ENCODE measurements at places on chromosomes 3 and 15.
A peak's percentile ranks its signal among the peaks of the same experiment; 100 is the strongest.

GRCh38 chr15:50256188-50257041 is 9.1 kb downstream of the HDC start:
- DNase-seq = peak; percentile 35

DNA sequence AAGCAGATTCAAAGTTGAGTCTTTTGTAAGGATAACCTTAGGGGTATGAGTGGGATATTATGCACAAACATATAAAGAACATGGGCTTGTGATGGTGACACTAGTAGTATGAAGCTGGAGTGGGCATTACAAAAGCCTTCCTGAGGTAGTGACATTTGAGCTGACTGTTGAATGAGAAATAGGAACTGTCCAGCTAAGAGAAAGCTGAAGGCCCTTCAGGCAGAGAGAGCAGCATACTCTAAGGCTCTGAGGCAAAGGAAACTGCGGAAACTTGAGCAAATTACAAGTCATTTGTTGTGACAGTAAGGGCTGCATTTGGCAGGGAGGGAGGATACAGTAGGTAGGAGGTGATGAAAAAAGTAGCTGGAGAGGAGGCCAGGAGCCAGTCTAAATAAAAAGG is 190.7 kb upstream of the CD96 start:
- no peak for DNase-seq

DNA sequence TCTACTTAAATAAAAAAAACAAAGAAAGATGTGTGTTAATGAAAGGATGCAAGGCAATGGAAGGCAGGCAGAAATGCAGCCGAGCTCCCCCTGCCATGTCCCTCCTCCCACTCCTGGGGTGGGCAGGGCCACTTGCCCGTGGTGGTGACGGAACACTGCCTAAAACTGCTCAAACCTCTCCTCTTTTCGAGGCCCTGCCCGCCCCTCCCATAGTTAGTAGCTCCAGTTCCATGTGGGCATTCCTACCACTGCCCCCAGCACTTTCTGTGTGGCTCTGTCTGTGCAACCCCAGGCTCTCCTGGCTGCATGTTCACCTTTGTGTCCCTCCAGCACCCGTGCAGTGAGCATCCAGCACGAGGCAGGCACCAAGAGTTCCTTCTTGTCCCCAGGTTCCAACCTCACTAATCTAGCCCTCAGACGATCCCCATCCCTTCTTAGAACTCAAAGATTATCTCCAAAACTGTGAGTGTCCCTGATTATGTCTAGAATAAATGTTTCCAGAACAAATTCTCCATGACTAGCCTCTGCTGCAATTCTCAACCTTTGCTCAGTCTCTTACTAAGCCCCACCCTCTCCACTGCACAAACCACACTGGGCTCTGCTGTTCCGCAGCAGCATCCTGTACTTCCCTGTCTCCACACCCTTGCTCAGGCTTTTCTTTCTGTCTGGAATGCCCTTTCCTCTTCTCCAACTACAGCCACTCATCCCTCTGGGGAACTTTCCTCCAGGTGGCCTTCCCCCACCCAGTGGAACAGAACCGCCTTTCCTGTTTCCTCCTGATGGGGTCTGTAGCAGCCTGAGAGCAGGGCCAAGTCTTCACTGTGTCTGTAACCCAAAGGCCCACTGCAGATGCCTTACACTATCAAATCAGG is 32.6 kb upstream of the SPTBN5 start:
- DNase-seq = no peak

GRCh38 chr3:46096781-46097180 is 69.5 kb upstream of the XCR1 start:
- no peak for DNase-seq

GRCh38 chr3:119608405-119609000 is 10.8 kb downstream of the PLA1A start:
- DNase-seq = no peak

DNA sequence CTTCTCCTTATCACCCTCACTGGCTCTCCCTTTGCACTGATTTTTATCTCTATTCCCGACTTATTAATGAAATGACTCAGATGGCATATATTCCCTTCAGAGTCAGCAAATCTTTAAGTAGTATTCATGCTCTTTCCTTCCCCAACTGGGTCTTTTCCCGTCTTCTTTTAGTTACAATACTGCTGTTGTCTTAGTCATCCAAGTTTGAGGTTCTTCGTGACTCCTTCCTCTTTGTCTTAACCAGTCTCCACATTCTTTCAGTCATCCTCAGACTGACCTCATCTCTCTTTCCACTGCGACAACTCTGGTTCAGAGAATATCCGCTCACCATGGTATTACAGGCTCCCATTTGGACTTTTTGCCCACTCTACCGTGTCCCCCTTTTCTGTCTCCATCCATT is 12.4 kb downstream of the WDR5B start:
- DNase-seq = peak; percentile 58

- no peak for DNase-seq
These were observed 963.4 kb downstream of the ROBO1 start for GRCh38 chr3:78804251-78805037.

DNA sequence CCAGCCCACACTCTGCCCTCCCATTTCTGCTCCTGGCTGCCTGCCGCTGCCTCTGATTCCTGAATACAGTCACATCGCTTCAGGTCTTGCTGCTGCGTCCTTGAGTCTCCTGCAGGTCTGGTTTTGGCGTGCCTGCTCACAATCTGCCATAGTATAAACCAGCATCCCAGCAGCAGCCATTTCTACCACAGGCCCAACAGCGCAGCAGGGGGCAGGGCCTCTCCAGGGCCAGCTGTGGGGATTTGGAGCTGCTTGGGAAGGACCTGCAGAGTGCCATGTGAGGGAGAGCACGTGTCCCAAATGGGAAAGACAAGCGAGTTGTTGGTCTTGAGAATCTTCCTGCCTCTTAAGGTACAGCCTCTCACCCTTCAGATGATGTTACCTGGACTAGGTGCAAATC is 398.3 kb upstream of the PPP2R3A start:
- no peak for DNase-seq

DNA sequence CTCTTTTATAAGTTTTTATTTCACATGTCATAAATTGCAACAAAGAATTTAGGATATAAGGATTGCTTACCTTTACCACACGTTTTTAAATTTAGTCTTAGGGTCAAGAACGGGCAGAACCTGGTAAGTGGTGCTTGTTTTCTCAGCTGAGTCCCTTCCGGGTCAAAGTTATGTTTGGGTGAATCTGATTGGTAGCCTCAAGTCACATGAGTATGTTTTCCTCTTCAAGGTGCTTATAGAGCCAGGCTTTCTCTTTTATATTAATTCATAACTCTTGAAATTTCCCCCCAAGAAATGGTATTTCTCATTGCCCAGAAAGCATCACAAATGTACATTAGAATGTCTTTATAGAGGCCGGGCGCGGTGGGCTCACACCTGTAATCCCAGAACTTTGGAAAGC is 415.7 kb upstream of the ROBO2 start:
- DNase-seq = no peak

DNA sequence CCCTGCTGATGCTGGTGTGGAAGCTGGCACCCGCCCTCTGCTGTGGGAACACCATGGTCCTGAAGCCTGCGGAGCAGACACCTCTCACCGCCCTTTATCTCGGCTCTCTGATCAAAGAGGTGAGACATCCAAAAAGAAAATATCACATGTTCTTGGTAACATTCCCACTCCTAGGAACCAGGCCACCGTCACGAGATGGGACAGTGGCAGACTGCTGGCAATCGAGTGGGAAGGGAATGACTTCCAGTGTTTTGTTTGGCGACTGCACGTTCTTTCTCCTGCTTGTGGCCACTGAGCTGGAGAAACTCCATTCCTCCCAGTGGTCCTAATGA is 14.3 kb downstream of the ALDH1A3 start:
- no peak for DNase-seq

DNA sequence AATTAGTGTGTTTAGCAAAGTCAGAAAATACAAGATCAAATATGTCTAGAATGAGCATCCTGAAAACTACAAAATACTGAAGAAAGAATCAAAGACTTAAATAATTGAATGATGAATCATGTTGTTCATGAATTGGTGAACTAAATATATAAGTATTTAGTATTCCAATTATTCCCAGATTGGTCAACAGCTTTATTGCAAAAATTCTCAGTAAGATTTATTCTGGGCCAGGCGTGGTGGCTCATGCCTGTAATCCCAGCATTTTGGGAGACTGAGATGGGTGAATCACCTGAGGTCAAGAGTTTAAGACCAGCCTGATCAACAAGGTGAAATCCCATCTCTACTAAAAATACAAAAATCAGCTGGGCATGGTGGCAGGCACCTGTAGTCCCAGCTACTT is 250.0 kb upstream of the NECTIN3 start:
- peak; percentile 20 for DNase-seq

GRCh38 chr3:165339753-165340152 is 143.6 kb upstream of the SLITRK3 start:
- no peak for DNase-seq

GRCh38 chr15:42608752-42609488 is 33.5 kb downstream of the STARD9 start:
- no peak for DNase-seq

DNA sequence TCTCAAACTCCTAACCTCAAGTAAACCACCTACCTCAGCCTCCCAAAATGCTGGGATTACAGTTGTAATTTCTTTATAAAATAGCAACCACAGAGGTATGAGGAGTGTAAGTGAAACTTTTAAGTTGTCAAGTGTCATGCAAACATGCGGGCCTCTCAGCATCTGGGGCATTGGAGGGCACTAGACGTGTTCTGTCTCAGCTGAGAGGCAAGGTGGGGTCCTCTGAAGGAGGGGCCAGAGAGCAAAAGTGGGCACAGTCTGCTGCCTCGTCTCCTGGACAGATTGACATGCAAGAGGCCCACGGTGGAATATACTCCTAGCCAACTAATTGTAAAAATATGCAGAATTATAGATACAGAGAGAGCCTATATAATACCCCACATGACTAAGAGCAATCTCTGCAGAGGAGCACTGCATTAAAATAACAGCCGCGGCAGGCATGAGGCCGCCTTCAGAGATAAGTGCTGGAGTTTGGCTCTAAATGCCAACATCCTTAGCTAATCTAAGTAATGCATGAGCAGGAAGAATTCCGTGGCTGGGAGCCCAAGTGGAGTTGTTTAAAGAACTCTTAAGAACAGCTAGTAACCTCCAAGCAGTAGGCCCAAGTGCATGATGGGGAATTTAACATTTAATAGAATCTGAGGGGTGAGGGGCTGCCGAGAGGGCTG is 87.8 kb upstream of the RNU6-1 start:
- DNase-seq = peak; percentile 98

DNA sequence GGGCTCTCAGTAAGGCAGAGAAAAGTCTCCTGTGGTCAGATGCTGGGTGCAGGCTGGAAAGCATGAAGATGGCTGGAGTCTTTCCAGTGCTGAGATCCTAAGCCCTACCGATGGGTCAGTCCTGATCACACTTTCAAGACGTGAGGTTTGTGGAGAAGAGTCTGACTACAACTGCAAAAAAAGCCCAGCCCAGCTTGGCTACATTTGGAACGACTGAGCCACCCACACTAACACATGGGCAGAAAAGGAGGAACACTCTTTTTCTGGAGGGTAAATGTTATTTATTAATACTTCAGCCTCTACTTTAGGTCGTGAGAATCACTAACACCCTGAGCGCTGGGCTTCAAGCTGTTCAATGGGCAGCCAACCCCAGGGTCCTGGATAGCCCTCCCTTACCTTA is 22.0 kb upstream of the C3orf22 start:
- no peak for DNase-seq

- DNase-seq = no peak
These were observed 491.6 kb downstream of the PYDC2 start for GRCh38 chr3:191952609-191953008.

GRCh38 chr3:195899701-195900435 is 8.5 kb downstream of the TNK2 start:
- no peak for DNase-seq

- no peak for DNase-seq
These were observed 7.0 kb upstream of the LTK start for GRCh38 chr15:41520636-41521035.

DNA sequence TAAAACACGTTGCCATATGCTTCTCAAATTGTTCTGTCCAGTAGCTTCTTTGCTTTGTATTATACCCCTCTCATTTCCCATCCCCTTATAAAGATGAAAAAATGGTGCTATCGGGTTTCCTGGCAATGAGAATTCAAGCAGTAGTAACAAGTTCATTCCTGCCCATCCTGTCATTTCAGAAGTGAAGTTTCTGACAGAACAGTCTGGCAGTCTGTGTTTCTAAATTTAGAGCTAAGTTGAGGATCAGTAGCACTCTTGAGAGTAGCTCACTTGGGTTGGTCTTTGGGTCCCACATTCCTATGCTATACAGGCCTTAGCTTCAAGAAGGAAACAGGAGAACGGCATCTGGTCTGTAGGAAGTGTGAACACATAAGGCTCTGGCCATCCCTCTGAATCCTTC is 134.6 kb downstream of the GHSR start:
- DNase-seq = peak; percentile 36

DNA sequence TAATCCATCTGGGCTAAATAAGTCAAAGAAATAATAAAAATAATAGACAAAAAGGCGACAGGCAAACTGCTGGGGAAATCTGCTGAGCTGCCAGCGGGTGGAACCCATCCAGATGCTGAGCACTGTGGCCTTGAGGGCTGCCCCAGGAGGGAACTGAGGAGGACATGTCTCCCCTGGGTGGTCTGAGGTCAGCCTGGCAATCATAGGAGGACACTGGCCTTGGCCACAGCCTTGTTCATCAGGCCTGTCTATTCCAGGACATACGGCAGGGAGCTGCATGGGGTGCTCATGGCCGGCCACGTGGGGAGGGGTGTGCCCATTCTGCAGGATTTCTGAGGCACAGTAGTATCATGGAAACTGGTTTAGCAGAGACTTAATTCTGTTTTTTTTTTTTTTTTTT is 21.5 kb upstream of the SNRPA1 start:
- no peak for DNase-seq

DNA sequence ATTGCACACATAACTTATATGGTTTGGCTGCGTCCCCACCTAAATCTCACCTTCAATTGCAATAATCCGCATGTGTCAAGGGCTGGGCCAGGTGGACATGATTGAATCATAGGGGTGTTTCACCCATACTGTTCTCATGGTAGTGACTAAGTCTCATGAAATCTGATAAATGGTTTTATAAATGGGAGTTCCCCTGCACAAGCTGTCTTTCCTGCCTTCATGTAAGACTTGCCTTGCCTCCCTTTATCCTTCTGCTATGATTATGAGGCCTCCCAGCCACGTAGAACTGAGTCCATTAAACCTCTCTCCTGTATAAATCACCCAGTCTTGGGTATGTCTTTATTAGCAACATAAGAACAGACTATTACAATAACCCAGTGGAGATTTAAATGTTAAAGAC is 653.9 kb downstream of the ROBO1 start:
- no peak for DNase-seq

DNA sequence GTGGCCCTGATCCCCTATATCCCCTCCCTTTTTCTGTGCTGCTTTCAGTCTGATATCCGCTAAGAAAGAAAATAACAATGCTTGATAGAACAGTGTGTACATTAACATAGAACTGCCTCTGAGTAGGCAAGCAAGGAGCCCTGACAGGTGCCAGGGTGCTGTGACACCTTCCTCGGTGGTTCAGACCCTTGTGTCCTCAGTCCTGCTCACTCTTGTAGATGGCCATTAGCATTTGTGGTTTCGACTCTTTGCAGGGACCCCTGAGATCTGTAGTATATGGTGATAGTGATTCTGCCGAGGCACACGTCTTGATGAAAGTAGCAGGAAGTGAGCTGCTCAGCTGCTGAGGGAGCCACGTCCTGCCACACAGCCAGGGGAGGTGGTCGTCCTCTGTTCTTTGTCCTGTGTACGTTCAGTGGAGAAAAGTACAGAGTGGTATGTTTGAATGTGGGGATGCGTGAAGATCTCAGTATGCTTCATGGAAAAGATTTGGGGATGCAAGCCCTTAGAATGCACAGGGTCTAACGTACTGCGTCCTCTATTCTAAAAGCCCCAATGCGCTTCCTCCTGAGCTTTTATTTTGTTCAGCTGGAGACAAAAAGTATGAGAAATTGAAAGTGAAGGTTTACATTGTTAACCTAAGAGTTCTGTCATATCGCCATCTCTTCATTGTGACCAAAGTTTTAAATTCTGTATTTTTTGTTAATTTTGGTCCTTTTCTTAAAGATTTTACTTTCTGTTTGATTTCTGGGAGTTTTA is 35.4 kb downstream of the PXYLP1 start:
- DNase-seq = no peak

Measured in fibroblast of skin of back (primary cell).